Stimulated activated CD4-positive, alpha-beta T cell treated with anti-CD3 and anti-CD28 coated beads, Interleukin-4, amount 100 ng/mL, for 48 hours (primary cell): ENCODE measurements at places on chromosomes 12 and 14.

- DNase-seq = no peak
These were observed 97.9 kb downstream of the SOX5 start for GRCh38 chr12:23851602-23852001.

GRCh38 chr12:120230326-120230973, 29.5 kb upstream of the RPLP0 start:
- no peak for DNase-seq

GRCh38 chr12:23885394-23885793, 64.1 kb downstream of the SOX5 start:
- DNase-seq = no peak

DNA sequence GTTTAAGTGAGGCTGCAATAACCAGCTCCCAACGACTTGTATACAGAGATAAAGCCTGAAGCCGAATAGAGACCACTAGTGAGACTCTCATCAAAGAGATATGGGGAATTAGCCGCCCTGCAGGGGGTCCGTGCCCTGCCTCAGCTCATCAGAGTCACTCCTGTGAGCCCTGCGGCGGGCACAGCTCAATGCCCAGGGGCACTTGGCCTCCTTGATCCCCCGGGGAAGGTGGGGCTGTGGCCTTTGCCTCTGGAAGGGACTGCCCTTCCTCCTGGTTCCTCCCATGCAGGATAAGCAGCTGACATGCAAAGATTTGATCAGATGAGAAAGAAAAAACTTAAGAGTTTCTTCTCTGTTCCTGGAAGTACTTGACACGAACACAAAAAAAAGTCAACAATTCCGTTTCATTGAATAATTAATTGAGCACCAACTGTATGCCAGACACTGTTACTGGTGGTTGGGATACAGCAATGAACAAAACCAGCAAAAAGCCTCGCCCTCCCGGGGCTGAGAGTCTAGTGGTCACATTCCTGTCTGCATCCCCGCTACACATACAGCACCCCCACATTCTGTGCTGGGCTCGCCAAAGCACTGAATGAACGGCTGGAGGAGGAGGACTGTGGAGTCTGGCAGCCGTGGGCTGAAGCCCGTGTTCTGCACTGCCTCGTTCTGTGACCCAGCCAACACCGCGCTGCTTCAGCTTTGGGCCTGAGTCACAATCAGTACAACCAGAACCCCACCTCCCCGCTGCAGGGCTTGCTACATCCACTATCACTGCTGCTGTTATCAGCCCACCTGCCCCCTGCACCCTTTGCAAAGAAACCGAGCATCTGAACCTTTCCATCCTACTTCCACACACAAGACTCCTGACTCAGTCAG, 10.3 kb downstream of the TTC7B start:
- no peak for DNase-seq
